ENCODE measurements at places on chromosomes 11 and 22.
A peak's percentile ranks its signal among the peaks of the same experiment; 100 is the strongest.

GRCh38 chr11:27372164-27372563 is 9.1 kb upstream of the CCDC34 start:
- no peak overlapping the region for H3K27ac ChIP-seq
- no peak overlapping the region for H3K4me3 ChIP-seq
- no peaks in the 10 kb centered on the region for H3K36me3 ChIP-seq
- no peaks in the 10 kb centered on the region for H3K4me1 ChIP-seq
- no peak for DNase-seq
- H3K27me3 ChIP-seq: no peaks in the 10 kb centered on the region

DNA sequence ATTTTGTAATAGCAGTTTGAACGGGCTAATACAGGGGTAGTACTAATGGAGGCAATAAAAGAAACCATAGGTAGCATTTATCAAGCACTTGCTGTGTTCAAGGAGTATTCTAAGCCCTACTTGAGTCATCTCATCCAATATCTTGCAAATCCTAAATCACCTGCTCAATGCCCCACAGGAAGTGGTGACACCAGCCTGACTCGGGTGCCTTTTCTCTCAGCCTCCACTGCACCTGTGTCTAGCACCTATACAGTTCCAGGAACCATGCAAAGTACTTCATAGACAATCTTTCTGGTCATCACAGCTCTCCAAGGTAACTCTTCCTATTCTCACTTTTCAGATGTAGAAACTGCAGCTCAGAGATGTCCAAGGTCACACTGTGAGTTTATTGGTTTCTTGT is 98.0 kb downstream of the PRR5L start:
- no peak overlapping the region for H3K4me3 ChIP-seq
- peaks cover 20% of the 10 kb centered on the region for H3K4me1 ChIP-seq
- H3K27ac ChIP-seq: no peak overlapping the region
- H3K27me3 ChIP-seq: no peaks in the 10 kb centered on the region

DNA sequence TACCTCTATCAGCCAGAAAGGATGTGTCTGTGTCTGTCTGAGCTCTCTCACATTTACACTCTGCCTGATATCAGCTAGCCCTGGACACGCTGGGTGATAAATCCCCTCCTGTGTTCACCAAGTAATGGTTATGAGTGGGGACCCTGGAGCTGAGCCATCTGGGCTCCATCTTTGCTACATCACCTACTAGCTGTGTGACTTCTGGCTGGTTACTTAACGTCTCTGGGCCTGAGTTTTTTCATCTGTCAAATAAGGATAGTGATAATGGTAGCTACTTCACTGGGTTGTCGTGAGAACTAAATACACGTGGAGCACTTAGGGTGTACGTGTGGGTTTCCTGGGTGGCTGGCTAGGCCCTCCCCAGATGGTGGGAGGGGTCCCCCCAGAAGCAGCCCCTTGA is 22.9 kb downstream of the UQCR10 start:
- H3K36me3 ChIP-seq: peaks cover 56% of the 10 kb centered on the region
- no peak for DNase-seq
- no peak overlapping the region for H3K4me3 ChIP-seq

DNA sequence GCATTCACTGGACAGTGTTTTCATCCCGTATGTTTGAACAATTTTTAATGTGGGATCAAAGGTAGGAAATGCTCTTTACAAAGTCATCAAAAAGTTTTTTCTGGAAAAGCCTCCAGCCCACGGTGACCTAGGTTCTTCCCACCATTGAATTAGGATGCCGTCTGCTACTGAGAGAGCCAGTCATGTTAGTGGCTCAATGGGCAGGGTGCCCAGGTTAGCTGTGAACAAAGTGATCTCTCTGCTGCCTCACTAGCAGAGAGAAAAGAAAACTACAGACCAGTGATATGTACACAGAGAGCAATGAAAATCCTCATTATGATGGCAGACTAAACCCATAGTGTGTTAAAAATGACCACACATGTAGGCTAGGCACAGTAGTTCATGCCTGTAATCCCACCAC is 32.4 kb downstream of the KCNQ1 start:
- no peaks in the 10 kb centered on the region for H3K27me3 ChIP-seq
- no peak for DNase-seq
- peaks cover 8% of the 10 kb centered on the region for H3K4me1 ChIP-seq
- no peak overlapping the region for H3K27ac ChIP-seq
- H3K4me3 ChIP-seq: no peak overlapping the region

- H3K36me3 ChIP-seq: no peaks in the 10 kb centered on the region
- H3K4me3 ChIP-seq: no peak overlapping the region
- H3K27ac ChIP-seq: no peak overlapping the region
- DNase-seq: no peak
- no peaks in the 10 kb centered on the region for H3K4me1 ChIP-seq
Measured at GRCh38 chr11:93988455-93988854, 32.7 kb upstream of the HEPHL1 start.

DNA sequence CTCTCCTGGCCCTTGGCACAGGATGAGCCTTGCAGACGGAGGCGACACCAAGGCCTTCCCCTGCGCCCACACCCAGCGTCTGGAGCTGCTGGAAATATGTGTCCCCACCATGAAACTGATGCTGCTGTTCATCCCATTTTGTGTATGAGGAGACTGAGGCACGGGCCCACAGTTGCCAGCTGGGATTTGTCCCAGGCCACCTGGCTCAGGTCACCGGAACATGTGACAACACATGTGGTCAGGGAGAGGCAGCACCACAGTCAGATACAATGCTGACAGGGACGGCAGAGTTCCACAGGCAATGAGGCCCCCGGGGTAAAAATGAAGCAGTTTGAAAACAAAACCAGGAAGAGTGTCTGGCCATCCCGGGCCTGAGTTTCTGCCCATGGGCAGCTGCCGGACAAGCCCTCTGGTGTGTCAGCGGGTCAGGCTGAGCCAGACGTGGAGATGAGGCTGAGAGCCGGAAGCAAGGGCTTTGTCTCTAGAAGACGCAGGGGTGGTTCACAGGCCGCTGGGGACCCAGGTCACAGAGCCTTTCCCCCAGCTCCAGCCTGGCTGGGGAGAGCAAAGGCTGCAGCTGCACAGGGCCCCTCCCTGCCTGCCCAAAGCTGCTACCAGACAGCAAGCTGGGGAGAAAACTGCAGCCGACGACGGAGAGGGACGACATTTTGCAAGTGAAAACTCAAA is 80.7 kb downstream of the CDKN1C start:
- H3K36me3 ChIP-seq: no peaks in the 10 kb centered on the region
- H3K27ac ChIP-seq: no peak overlapping the region
- no peak overlapping the region for H3K4me3 ChIP-seq
- no peaks in the 10 kb centered on the region for H3K4me1 ChIP-seq
- peak; percentile 1 for DNase-seq

- no peaks in the 10 kb centered on the region for H3K36me3 ChIP-seq
- DNase-seq: no peak
- no peaks in the 10 kb centered on the region for H3K4me1 ChIP-seq
- no peaks in the 10 kb centered on the region for H3K27me3 ChIP-seq
Measured at GRCh38 chr11:1345737-1346513, 36.5 kb upstream of the TOLLIP start.
